Right renal cortex interstitium (tissue), 3 donors: ENCODE measurements at places on chromosomes 11 and 22. TPM values are rescaled to one million over a fixed set of nuclear protein-coding genes. Genes with fewer than 3 reads are reported as not detected.

GRCh38 chr11:69863544-69864200, 44.5 kb upstream of the FGF3 start:
- DNase-seq = no peak

DNA sequence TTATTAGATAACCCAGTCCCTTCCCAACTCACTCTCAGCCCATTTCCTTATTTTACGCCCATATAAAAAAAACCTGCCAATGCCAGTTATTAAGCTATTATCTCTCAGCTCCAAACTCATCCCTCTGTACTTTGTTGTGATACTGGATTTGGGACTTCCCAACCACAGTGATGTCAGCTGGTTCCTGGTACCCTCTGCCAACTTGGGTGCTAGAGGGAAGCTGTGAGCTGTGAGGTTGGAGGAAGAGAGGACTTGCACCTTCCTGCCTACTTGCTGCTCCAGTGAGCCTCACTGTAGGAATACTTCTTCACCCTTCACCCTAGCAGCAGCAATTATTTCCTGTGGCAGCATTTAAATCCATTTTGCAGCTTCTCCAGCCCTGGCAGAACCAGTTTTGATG, 19.2 kb upstream of the CSF2RB start:
- DNase-seq = no peak

DNA sequence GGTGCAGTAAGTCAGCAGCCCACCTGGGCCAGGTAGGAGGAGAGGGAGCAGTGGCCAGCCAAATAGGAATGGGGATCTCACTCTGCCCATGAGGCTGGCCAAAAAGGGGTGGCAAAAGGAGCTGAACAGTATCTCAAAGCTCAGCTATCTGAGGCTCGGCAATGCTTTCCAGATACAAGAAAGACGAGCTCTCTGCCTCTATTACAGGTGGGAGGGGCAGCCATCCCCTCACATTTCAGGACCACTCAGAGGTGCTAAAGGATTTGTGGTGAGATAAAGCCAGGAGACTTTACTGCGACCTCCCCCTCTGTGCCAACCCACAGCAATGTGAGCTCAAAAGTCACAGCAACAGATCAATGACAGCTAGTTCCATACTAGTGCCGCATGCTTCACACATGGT, 42.1 kb upstream of the GALNT18 start:
- DNase-seq = no peak

The TYR gene
- polyA plus RNA-seq = 0.06 TPM

The PDGFB gene
- 16.7 TPM for polyA plus RNA-seq

The LIF gene
- 1.9 TPM for polyA plus RNA-seq

DNA sequence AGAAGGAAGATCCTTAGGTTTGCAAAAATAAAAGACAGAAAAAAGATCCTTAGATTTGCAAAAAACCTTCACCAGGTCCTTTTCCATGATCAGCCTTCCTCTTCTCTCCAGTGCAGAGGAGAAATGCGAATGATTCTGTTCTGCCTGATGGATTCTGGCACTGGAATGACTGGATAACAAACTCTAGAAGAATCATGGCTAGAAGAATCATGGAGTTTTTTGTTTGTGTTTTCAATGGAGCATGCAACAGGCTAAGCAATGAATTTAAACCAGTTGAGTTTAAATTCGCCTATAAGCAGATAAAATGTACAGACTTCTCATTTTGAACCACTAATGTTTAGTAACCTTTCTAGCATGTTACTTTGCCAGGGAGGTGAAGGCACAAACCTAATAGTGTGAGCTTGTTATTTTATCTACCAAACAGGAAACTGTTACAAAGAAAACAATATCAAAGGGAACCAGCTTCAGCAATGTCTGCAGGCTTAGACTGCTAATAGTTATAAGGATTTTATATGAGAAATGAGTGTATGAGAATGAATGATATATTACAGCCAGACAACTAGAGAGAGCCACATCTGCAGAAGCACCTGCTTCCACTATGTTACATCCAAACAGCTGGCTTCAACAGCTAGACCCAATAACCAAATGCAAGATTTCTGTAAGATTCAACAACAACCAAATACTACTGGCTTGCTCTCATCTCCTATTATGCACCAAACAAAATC, 64.7 kb upstream of the APOA1 start:
- no peak for DNase-seq

GRCh38 chr11:44248109-44248508, 61.8 kb downstream of the ALX4 start:
- DNase-seq = no peak

GRCh38 chr11:110190885-110191284, 97.7 kb downstream of the ZC3H12C start:
- DNase-seq = no peak

DNA sequence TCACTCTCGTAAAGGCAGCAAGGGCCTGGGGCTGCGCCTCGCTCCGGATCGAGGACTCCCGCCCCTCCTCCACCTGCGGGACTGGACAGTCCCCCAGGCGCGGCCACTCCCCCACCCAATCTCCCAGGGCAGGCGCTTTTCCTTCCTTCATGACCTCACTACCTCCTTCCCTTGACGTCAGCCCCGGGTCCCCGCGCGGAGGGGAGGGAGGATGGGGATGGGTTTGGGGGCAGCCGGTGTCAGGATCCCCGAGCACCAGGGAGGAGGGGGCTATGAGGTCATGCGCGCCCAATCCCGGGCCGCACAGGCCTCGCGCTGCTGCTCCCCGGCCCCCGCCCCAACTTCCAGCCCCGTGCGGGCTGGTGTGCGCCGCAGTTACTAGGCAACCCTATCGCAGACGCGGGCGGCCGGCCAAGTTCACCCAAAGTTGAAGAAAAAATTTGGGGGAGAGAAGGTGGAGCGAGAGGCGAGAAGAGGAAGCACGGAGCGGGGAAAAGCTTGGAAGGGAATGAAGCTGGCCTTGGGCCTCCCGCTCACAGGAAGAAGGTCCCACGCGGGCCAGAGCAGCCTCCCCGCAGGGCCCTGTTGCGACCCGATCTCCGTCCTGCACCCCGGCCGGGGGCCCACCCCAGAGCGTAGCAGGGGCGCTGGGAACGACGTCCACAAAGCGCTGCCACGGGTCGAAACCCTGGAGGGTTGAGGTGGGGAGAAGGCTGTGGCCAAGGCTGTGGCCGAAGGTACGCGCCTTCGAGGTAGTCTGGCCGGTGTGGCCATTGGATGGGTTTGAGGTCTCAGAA, 8.3 kb downstream of the WT1 start:
- no peak for DNase-seq

DNA sequence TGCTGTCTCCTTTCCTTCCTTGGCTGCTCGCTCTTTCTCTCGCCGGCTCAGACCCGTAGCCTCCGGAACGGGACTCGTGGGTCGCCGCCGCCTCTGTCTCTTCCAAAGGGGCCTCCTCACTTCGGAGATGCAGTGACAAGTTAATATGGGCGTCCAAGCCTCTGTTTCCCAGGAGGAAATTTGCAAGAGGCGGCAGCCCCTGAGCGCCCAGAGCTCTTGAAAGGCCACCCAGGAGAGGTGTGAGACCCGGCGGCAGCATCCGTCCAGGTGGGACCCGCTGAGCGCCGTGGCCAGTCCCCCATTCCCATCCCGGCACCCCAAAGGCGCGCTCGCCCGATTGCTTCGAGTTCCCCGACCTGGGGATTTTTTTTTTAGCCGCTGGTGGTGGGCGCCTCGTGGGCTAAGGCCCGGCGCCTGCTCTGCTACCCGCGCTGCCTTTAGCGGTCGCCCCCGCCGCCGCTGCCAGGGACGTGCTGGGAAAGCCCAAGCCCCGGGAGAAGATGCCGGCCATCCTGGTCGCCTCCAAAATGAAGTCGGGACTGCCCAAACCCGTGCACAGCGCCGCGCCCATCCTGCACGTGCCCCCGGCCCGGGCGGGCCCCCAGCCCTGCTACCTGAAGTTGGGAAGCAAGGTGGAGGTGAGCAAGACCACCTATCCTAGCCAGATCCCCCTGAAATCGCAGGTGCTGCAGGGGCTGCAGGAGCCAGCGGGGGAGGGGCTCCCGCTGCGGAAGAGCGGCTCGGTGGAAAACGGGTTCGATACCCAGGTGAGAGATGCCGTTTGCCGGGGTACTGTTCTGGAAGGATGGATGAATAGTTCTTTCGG, 772 bp downstream of the NAV2 start:
- DNase-seq = no peak

DNA sequence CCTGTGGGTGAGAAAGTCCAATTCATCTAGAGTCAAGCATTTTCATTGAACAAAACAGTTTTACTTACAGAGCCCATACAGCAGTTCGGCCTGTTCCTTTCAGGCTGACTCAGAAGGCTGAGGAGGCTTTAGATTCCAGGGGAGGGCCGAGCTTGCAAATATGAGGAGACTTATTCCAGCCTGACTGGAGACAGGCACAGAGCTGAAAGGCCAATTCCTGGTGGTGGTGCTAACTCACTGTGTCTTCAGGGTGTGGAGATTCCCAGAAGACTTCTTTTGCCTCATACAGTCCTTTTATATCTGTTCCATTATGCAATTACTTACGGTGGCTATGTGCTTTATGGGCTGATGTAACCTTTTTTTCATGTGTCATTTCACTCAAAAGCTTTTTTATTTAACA, at the start of gene OR51E2:
OR51E2 (minus strand) TSS at position 269 of the 400 bp plus-strand sequence. CDS start 15,142 bp downstream, outside the sequence.
- DNase-seq = no peak

- peak; percentile 30 for DNase-seq
These were observed 618.9 kb downstream of the BRD1 start for GRCh38 chr22:49208768-49209252.

GRCh38 chr22:50691521-50691920, 18.9 kb downstream of the SHANK3 start:
- DNase-seq = no peak

DNA sequence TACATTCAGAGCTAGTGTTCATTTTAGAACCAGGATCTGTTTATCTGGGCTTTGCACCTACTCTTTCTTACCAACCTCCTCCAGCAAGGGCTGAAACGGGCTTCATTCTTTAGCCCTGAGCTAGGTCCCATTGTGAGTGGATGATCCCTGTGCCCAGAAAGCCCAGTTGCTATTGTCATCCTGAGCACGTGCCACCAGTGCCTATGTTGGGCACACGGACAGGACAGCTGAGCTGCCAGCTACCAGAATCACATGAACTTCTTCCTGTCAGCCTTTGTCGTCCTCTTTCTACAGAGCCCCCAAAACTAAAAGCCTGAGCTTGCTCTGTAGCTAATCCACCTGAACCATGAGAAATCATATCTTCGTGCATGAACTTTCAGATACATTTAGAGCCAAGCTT, 74.4 kb upstream of the NTM start:
- no peak for DNase-seq

DNA sequence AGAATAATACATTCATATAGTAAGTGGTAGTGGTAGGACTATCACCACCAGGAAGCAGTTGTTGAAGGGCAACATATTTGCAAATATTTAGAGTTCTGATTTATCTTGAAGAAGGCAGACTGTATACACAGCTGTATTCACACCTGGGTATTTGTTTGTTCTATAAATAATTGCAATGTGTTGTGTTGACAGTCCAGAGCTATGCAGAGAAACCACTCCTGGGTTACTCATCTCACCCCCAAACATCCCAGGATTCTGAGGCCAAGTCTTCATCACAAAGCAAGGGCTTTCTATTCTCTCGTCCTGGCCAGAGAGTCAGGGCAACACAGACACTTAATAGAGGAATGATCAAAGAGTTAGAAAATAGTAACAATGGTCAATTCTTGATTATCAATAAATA, 102.1 kb upstream of the FAT3 start:
- DNase-seq = no peak

The MRE11 gene
- polyA plus RNA-seq = 28.0 TPM

The OR8I2 gene
- polyA plus RNA-seq = not detected

DNA sequence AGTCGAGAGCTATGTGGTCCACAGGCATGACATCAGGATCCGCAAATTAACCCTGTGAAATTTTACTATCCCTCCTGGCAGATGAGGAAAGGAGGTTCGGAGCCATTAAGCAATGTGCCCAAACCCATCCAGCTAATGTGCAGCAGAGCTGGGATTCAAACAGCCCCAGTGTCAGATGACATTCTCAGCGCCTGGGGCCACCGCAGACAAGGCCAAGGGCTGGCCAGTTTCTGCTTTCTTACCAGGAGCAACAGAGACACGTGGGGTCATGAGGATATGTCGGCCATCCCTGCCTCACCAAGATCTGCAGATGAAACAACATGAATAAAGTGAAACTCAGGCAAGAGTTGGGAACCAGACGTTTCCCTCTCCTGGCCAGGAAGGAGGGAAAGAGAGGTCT, 110.2 kb downstream of the TENM4 start:
- no peak for DNase-seq

The GRK3 gene
- polyA plus RNA-seq = 10.7 TPM

DNA sequence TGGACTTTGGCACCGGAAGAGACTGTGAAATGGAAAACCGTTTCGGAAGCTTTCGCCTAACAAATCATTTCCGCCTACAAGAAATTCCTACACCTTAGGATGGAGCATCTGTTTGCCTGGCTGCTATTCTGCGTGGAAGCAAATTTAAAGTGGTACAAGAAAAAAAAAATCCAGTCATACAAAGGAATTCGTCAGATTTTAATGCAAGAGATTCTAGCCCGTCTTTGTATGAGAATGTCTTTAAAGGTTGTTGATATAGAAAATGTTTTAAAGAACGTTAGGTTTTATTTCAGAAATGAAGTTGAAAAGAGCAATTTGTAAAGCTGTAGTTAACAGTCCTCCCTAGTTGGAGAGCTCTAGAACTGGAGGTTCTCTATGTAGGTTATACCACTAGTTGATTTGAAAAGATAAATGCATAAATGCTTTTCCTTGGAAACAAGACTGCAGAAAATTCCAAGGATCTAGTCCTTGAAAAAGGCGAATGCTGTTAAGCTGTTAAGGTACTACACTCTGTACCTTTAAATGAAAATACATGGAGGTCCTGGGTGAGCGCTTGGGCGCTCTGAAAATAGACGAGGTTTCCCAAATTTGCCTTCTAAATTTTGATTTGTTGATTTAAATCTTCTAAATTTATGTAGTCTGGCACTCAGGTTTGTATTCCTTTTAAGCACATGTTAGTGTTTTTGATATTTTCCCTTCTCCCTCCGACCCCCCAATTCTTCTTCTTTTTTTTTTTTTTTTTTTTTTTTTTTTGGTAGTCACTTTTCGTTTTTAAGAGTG, 2.4 kb downstream of the NCR3LG1 start:
- DNase-seq = no peak

GRCh38 chr11:37483761-37484160, 885.7 kb upstream of the RAG2 start:
- DNase-seq = no peak

- DNase-seq = no peak
These were observed 1.1 kb upstream of the RAC2 start for GRCh38 chr22:37244922-37245722.

The SCO2 gene
- polyA plus RNA-seq = 1.7 TPM

DNA sequence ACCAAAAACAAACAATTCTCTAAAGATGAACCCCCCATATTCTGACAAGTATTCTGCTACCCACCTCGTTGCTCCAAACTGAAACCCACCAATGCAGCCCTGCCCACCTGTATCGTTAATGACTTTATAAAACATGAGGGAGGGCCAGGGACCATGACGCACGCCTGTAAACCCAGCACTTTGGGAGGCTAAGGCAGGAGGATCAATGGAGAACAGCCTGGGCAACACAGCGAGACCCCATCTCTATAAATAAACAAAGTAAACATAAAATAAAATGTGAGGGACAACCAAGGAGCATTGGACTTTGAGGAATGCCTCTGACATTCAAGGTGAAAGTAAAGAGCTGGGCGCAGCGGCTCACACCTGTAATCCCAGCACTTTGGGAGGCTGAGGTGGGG, 39.8 kb upstream of the ATXN10 start:
- no peak for DNase-seq

- DNase-seq = no peak
These were observed 17.7 kb upstream of the MS4A7 start for GRCh38 chr11:60360621-60361020.

GRCh38 chr11:13080861-13081260, 71.7 kb downstream of the RASSF10 start:
- DNase-seq = no peak

The CENPM gene
- polyA plus RNA-seq = 12.0 TPM

GRCh38 chr11:46604796-46605195, 11.0 kb upstream of the AMBRA1 start:
- DNase-seq = no peak
